Urothelium cell line (cell line): ENCODE measurements at places on chromosomes 7 and 10.

DNA sequence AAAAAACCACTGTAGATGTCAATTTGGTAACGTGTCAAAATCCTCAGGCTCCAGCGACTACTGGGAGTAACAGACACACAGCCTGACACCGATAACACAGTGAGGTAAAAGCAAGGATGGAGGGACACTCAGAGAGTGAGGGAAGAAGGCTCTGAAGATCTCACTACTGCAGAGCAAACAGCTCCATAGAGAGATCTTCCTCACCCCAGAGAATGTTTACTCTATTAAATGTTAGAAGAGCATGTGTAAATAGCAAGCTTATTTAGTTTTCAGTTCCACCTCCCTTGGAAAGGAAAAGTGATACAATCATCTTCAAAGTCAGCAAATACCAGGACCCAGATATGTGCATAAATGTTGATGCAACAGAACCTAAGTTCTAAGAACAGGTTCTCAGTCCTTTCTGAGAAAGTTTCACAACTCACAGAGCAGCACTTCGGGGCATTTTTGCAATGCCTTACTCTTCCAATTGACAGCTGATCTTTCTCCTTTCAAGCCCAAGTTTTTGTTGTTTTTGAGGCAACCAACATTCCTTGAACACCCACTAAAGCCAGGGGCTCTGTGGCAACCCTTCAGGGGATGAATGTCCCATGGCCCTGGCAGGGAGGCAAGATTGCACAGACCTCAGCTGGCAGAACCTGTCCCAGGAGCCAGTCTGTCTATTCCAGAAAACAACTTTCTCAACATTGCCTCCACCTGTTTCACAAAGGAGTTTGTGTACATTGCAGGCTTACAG lies 177.4 kb downstream of the SFMBT2 start:
- DNase-seq, result no peak

- DNase-seq, result no peak
Observed at GRCh38 chr10:59019603-59020002, 156.8 kb upstream of the PHYHIPL start.

DNA sequence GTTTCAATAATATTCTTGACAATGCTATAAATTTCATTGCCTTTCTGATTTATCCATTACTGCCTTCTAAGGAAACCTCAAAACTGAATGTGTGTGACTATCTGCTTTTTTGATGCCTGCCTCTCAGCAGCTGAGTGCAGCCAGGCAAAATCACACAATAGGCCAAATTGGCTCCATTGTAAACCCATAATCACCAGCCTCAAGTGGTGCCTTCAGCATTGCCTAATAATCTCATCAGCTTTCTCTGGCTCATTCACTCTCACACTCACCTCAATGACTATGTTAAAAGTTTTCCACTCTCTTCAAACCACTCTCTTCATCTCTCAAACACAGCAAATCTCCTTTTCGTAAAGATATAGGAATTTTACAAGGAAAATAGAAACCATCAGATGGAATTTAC lies 182.5 kb upstream of the COL1A2 start:
- DNase-seq, result no peak

GRCh38 chr7:157007470-157008066 lies 2.9 kb downstream of the MNX1 start:
- DNase-seq, result no peak

GRCh38 chr10:86706977-86707376 lies 38.7 kb downstream of the LDB3 start:
- DNase-seq, result no peak

GRCh38 chr10:67022099-67022498 lies 96.3 kb downstream of the LRRTM3 start:
- no peak for DNase-seq

DNA sequence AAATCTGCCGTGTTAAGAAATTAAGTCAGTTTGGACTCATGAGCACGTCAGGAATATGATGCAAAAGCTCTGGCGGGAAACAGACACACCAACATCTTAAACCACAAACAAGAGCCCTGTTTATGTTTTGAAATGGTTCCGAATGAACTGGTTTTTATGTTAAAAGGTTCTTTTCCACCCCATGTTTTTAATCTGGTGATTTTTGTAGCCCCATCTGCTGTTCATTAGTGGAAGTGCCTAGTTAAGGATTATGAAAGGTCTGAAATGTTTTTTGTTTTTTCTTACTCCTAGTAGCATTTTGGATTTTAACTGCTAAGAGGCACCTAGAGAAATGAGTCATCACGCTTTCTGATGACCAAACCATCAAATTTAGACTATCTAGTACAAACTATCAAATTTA lies 404.1 kb upstream of the MKI67 start:
- peak; percentile 6 for DNase-seq

- peak; percentile 34 for DNase-seq
Observed at GRCh38 chr7:80218723-80219122, 84.1 kb downstream of the GNAI1 start.

GRCh38 chr7:73749931-73750776 lies 11.6 kb upstream of the ABHD11 start:
- DNase-seq, result no peak

DNA sequence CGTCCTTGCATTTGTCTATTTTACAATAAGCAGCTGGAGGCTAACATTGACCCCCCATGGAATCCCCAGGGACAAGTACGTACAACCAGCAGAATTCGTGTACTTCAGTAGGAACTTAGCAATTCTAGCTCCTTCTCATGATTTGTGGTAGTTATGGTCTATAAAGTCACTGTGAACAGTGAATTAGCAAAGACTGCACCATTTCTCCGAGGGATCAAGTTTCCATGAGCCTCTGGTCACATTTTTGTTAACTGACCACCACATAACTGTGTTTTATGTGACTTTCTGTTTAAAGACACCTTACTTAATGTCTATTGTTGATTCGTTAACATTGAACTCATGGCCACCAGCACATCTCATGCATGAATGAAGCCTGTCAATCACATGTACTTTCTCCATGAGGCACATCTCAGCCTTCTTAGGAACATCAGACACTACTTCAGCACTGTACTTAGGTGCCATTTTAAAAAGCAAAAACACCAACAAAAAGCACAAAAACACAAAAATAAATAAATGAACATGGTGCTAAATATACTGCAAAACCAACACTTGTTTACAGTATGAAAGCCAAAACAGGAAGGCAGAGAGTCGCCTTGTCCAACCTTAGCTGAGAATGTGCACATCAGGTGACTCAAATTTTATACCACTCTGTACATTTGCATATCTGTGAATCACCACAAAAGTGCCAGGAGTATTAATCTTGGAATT lies 9.0 kb upstream of the UCN3 start:
- no peak for DNase-seq

GRCh38 chr7:155228894-155229293 lies 68.8 kb upstream of the INSIG1 start:
- no peak for DNase-seq

GRCh38 chr10:44966816-44967509 lies 7.4 kb downstream of the RASSF4 start:
- DNase-seq, result no peak

DNA sequence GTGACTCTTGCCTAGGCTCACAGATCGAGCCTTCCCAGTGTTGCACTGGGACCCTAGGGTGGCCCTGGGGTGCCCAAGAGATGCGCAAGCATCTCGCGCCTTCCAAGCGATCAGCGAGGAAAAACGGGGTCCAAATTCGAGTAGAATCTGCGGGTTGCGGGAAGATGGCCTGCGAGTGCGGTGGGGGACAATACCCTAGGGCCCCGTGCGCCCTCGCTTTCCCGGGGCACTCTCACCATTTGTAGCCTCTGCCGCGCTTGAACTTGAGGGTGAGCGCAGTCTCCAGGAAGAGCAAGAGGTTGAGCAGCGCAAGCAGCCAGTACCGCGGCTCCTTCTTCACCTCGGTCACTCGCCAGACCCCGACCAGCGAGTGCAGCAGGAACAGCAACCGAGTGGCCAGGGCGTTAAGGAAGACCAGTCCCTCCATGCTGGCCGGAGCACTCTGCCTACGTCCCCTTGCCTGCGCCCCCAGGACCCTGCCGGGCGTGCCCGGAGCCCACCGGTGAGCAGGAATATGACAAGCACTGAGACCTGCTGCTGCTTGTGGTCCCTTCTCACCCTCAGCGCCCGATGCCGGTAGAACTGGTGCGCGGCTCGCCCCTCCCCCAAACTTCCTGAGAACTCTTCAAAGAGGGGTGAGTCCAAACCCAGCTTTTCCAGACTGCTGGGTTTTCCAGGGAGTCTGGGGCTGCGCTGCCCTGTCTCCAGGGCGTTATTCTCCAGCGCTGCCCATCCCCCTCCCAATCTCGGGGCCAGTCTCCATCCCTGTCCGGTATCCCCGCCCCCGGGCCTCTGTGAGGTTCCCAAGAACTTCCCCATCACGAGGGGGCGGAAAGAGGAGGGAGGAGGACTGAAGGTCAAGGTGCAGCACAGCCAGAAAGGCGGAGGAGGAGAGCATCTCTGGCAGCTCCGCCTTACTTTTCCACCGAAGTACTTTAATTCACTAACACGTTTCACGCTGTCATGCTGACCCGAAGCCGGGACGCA lies at the start of gene TMEM26:
Gene TMEM26, minus strand, starts transcription at position 727 of the 987 bp plus-strand sequence. Its CDS starts 300 bp downstream, at position 427.
- no peak for DNase-seq

DNA sequence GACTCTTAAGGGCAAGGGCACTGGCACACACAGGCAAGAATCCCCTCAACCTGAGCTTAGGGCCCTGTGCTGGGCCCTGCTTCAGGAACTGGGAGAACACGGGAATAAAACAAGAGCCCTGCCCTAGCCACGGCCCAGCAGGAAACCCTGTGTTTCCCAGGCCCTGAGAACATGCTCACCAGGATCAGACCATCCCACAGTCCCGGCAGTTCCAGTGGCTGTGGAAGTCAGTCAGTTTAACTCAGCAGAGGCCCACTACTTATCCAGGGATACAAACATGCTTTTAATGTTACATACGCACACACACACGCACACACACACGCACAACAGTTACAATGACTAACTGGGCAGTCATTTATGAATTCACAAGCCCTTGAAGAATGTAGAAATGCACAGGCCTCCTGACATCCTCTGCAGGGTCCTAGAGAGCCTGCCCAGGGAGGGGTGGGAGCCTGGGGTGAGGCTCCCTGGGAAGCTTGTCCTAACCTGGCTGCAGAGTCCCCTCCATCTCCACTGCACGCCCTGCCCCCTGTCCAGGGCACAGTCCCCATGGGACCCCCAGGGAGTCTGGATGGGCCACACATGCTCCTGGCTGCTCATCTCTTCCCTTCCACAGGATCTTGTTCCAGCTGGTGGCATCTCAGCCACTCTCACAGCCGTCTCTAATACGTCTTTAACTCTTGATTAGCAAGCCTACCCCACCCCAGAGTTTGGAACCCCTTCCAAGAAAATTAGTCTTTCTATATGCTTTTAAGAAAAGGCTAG lies 97.6 kb downstream of the TCERG1L start:
- DNase-seq, result no peak

- no peak for DNase-seq
Observed at GRCh38 chr10:85645053-85645452, 721.5 kb downstream of the GRID1 start.
